Stimulated activated naive CD4-positive, alpha-beta T cell (primary cell): ENCODE measurements at places on chromosomes 4 and X.

GRCh38 chr4:4776934-4777333 lies 82.5 kb upstream of the MSX1 start:
- DNase-seq, result no peak

DNA sequence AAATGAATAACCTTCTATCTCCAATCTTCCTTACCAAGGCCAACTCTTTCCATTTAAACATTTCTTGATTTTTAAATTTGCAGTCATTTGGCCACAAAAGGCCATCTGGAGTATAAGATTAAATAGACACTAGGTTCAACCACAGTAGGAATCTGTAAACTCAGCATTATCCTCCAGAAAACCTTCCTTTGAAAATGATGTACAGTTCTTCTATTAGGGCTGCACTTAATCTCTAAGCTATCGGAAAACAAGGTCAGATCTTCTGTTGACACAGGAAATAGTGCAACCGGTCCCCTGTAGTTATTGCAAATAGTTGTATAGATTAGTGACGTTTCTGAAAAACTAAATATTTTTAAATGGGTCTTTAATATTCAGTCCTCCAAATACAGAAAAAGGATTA lies 359.0 kb upstream of the ATOH1 start:
- DNase-seq, result no peak

DNA sequence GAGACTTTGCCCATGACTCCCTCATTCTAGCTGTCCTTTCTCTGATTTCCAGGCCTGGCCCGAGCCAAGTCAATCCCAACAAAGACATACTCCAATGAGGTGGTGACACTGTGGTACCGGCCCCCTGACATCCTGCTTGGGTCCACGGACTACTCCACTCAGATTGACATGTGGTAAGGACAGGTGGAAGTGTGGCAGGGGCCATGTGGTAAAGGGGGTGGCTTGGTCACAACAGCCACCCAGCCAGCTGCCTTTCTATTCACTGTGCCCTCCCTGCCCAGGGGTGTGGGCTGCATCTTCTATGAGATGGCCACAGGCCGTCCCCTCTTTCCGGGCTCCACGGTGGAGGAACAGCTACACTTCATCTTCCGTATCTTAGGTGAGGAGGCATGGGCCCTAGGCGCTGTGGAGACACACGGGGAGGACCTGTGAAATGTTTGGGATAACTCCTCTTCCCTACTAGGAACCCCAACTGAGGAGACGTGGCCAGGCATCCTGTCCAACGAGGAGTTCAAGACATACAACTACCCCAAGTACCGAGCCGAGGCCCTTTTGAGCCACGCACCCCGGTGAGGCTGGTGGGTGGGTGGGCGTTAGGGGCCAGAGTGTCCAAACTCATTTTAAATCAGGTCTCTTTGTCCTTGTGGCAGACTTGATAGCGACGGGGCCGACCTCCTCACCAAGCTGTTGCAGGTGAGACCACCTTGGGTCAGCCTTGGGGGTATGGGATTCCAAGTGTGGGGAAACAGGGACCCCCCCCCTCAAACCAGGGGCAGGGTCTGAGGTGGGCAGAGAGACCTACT lies 6.1 kb upstream of the USP11 start:
- DNase-seq, result no peak

DNA sequence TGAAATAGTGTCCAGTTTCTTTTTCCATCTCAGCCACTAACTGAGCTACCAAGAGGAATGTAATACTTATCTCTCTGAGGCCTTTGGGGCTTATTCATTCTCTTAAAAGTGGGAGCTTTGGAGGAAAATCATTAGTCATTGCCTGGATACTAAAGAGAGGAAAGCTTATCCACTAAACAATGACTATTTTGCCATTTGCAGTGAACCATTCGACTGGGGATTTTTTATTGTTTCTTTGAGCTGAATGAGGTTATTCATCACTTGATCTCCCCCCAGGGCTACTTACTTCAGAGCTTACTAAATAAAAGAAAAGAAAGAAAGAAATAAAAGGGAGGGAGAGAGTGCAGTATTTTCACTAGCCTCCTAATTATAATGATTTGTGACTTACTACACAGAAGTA lies 1329.5 kb upstream of the TENM3 start:
- DNase-seq, result no peak

DNA sequence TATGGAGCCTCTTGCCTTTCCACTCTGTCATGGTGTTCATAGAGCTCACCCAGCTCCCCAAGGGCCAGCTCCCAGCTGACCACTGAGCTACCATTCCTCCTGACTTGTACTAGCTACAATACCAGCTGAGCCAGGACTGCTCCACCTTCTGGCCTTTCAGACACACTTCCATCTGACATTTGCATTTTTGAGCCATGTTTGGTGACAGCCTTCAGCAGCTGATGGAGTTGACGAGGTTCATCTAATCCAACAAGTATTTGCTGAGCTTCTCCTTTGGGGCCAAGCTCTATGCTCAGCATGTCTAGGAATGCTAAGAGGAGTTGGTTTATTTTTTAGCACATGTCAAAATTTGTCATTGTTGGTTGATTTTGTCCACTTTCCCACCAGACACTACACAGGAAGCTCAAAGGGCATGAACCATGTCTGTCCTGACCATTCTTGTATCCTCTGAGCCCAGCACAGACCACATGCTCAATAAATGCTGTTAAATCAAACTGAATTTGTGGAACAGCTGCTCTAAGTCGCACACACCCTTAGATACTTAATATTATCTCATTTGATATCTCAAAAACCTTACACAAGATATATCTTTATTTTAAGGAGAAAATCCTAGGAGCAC lies 142.6 kb upstream of the PPARGC1A start:
- no peak for DNase-seq
